Stimulated activated CD4-positive, alpha-beta T cell treated with anti-CD3 and anti-CD28 coated beads, Interleukin-1b, Interleukin-23, amount 100 ng/mL, for 4 hours (primary cell): ENCODE measurements at places on chromosomes 1 and 21.

GRCh38 chr1:181548497-181548896 is 65.2 kb downstream of the CACNA1E start:
- no peak for DNase-seq

DNA sequence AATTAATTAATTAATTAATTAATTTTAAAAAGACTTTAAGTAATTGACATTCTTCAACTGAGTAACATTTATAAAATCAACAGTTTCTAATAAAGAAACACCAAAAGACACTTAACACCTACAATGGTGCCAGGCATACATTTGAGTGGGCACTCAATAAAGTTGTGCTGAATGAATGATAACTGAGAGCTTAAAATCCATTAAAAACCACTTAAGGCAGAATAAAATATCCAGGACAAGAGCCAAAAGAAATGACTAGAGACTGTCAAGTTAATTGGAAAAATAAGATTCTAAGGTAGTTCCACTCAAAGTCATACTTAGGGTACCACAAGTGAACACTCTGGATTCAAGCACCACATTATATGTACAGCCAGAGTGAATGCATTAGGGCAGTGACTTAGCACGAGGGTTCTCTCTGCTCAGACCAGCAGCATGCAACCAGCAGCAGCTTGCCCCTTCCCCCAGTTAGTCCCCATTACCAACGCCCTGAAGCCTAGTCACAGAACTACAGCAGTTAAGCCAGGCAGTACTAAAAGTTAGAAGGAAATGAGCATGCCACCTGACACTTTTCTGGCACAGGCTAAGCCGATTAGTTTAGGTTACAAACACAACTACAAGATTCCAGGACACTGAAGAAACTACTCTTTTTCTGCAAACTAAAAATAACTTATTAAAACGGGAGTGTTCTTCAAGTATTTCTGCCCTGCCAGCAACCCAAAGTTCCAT is 46.5 kb downstream of the LUZP1 start:
- DNase-seq, result no peak

- no peak for DNase-seq
These were observed 102.7 kb downstream of the ATF6 start for GRCh38 chr1:161868832-161869231.

DNA sequence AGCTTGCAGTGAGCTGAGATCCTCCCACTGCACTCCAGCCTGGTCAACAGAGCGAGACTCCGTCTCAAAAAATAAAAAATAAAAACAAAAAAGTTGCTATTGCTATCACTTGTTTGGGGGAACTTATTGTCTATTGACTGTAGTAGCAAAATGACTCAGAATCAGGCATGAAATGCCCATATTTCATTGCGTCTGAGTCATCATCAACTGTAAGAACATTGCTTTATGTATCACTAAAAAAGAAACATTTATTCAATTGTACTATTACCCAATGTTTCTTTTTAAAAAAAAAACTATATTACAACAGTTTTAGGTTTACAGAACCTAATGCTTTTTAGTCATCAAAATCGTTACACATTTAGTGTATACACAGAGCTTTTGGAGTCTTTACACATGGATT is 91.0 kb upstream of the FMN2 start:
- no peak for DNase-seq

GRCh38 chr1:243917863-243918565 is 68.0 kb upstream of the AKT3 start:
- no peak for DNase-seq

- DNase-seq, result no peak
These were observed 20.8 kb upstream of the LAPTM5 start for GRCh38 chr1:30778154-30778978.

DNA sequence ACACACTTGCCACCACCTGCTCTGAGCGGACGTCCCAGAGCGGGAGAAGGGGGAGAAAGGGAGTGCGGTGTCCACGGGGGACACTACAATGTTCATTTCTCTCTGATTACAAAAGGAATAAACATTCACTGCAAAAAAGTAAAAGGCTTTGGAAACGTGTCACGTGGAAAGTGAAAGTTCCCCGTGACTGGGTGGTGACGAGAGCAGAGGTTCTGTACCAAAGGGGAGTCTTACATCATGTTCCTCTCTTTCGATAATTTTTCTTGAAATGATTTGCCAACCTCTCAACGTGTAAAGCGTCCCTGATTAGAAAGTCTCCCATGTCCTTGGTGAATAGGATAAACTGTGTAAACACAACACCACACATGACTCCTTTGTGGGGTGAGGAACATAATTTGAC is 22.0 kb upstream of the PRDM15 start:
- DNase-seq, result no peak

DNA sequence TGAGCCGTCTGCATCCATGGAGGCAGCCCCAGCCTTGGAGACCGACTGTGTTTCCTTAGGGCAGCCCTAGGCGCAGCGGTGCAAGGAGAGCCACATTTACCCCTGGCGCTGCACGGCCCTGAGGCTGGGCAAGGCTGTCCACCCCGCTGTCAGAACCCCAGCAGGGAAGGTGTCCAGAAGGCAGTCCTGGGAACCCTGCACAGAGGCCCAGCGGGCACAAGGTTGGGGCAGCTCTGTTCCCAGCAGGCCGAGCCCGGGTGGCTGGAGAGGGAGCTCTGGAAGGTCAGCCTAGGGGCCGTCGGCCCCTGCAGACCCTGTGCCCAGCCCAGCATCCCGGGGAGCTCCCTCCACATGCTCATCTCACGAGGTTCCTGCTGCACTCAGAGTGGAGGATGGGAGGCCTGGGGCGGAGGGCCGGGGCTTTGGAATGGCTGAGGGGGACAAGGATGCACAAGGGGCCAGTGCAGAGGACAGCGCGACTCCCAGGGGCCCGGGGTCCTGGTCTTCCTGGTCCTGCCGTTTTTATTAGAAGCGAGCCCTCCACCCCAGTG is 19.9 kb upstream of the SAMD11 start:
- DNase-seq, result no peak

- DNase-seq, result no peak
These were observed 19.2 kb downstream of the CRCT1 start for GRCh38 chr1:152533327-152533938.

GRCh38 chr1:206868264-206868663 is 2.8 kb downstream of the IL20 start:
- DNase-seq, result no peak

DNA sequence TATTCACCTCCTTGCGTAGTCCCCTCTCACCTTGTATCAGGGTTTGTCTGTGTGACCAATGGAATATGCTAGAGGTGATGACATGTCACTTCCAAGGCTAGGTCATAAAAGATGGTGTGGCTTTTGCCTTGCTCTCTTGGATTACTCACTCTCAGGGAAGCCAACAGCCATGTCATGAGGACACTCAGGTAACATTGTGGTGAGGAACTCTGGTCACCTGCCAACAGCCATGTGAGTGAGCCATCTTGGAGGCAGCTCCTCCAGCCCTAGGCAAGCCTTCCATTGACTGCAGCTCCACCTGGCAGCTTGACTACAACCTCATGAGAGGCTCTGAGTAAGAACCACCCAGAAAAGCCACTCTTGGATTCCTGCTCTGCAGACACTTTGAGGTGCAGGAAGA is 11.0 kb upstream of the HEYL start:
- no peak for DNase-seq

- DNase-seq, result no peak
These were observed 55.2 kb upstream of the C1orf174 start for GRCh38 chr1:3955196-3955772.

- no peak for DNase-seq
These were observed 33.1 kb upstream of the FOXO6 start for GRCh38 chr1:41328001-41328615.

DNA sequence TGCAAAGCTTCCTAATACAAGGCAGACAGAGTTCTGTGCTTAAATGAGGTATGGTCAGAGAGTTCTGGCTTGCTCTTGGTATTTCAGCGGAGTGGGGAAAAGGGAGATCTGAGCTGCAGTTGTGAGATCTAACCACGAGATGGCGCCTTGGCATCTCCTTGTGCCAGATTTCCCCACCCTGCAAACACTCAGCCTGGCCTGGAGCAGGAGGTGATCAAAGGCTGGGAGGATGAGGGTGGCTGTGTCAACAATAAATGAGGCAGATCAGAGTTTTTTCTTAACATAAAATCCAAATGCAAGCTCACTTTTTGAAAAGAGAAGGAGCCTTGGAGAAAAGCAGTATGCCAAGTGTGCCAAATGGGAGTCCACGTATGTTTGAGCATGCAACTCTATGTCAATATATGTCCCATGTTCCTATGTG is 4.1 kb upstream of the TFAP2E start:
- DNase-seq, result peak; percentile 44

GRCh38 chr1:206935491-206936067 is 10.7 kb downstream of the PIGR start:
- DNase-seq, result no peak

- no peak for DNase-seq
These were observed 10.4 kb upstream of the CDC20 start for GRCh38 chr1:43348343-43348808.

- DNase-seq, result no peak
These were observed 156.0 kb downstream of the SLC45A1 start for GRCh38 chr1:8473891-8474300.

- DNase-seq, result no peak
These were observed 137.4 kb upstream of the USP25 start for GRCh38 chr21:15592271-15592860.

DNA sequence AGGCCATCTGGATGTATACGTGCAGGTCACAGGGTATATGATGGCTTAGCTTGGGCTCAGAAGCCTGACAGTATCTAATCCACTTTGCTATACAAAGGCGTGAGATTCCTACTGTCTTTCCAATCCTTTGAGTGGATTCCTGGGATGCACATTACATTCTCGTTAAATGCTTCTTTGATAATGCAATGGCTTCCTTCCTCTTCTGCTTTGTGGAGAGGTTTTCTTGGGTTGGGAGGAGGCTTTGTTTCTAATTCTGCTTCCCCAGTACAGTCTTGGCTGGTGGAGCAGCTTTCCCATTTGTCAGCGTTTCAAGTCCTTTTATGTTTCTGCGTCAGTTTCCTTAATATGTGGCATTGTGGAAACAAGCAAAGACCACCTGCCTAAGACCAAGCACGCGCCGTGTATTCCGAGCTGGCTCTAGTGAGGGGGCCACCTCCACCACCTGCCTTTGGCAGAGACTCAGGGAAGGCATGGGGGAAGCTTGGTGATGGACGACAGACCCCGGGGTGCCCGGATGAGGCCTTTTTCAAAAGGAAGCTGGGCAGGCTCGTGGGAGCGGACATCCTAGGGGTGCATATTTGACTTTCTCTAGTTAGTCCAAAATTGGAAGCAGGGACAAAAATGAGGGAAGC is 72.7 kb downstream of the WDR4 start:
- no peak for DNase-seq

DNA sequence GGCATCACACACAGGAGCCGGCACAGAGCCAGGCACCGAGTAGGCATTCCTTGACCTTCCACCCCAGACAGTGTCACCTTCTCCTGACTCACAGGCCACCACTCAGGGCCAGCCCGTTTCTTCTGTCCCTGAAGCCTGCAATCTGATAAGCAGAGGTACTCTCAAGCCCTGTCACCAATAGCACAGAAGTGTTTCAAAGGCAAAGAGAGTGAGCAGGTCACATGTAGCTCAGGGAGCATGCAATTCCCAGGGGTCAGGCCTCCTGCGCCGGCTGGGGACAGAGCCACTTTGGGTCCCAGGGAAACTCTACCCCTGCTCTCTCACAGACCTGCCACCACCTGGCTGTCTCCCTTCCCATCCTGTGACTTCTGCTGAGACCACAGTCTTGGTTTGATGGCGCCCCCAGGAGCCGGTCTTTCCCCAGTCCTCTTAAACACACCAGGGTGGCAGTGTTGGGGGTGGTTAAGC is 13.2 kb downstream of the CAPN9 start:
- DNase-seq, result no peak

GRCh38 chr21:14975136-14975919 is 89.5 kb downstream of the NRIP1 start:
- no peak for DNase-seq

DNA sequence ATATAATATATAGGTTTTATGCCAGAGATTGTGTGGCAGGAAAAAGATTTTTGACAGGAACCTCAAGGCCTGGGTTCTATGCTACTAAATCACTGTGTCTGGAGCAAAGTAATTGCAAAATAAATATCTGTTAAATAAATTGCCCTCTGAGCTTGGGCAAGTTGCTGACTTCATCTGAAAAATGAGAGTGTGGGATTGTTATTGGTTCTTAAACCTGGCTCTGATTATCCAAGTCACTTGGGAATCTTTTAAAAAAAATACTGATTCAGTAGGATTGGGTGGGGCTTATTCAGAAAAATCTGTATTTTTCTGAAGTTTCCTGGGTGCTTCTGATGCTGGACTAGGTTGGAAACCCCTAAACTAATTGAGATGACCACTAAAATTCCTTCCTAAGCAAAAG is 174.1 kb upstream of the SGIP1 start:
- no peak for DNase-seq

- DNase-seq, result no peak
These were observed 376 bp downstream of the AVPR1B start for GRCh38 chr1:206116873-206117150.

DNA sequence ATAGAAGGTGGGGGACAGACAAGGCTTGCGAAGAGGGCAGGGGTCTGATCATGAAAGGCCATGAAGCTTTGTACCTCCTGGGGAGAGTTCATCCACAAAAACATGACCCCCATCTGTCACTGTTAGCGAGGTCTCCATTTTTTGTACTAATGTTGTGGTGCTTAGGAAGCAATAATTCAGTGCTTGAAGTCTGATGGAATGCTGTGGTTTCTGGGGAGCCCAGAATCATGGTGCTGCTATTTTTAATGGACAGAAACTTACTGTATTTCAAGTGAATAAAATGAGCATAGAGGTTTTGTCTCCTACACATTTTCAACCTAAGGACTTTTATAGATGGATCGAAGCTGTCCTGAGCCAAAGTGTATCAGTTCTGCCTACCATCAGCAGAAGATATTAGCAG is 28.2 kb upstream of the RGL1 start:
- DNase-seq, result no peak

DNA sequence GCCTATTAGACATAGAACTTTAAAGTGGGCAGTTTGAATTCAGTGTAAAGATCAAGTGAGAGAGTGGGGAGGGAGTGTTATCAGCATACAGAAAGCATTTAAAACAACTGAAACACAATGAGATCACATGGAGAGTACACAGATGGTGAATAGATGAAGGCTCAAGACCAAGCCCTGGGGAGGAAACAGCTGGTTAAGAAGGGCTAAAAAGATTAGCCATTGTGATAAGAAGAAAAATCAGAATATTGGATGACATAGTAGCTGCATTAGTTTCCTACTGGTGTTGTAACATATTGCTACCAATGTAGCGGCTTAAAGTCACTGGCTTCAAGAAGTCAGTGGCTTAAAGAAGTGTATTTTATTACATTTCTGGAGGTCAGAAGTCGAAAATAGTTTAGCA is 443.4 kb upstream of the RGS18 start:
- DNase-seq, result no peak

- DNase-seq, result no peak
These were observed 99.5 kb downstream of the MAN1A2 start for GRCh38 chr1:117466761-117467160.
